ENCODE measurements at places on chromosomes 11 and 22.

DNA sequence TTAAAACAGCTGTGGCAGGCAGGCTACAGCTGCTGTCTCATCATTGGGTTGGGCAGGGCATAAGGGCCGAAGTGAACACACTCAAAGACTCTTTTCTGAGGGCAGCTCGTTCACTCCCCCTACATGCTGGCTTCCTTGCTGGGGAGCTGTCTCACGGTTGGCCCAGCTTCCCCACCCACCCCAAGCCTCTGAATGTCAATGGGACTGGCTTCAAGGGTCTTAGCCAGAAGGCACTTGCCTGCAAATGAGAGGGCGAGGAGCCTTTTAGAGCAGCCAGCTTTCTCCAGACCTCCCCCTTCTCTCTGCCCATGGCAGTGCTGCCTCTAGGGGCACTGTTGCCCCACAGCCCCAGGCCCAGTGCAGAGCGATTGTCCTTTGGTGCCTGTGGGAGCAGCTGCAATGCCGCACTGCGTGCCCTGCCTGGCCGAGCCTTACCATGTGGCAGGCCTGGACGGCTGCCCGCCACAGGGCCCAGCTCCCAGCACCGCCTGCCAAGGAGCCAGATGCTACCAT lies 94.7 kb upstream of the RASSF10 start:
- DNase-seq, result peak; percentile 88

GRCh38 chr11:7651140-7651551 lies 22.2 kb downstream of the CYB5R2 start:
- no peak for DNase-seq

GRCh38 chr11:41018224-41018623 lies 441.2 kb downstream of the LRRC4C start:
- no peak for DNase-seq

DNA sequence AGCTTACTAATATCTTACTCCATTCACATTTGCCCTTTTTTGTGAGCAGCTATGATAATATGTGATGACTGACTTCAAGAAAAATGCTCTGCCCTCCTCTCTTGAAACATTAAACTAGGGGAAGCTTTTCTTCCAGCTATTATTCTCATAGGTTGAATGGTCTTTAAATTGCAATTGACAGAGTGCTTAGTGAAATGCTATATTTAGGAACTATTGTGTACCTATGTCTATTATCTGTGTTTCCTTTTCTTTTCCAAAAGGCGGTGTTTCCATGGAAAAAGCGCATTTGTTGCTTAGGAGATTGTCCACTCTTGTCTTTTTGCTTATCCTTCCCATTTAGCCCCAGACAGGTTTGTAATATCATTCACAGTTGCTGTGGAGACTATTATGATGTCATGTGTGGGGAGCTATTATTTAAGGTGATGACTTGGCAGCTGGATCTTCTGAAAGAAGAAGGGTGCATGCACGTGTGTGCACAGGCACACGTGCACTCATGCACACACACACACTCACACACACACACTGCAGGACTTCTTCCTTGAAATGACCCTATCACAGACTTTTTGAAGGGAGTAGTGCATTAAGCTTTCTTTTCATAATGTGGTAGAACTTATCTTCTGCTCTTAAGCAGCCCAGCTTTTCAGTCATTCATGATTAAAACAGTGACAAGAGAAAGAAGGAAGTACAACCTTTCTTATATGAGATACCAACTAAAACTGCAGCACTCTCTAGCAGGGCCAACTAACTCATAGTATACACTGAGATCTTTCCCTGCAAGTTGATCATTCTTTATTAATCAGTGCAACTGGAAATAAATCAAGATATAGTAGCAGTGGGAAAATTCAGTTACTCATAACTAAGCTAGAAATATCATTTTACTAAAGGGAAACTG lies 340.8 kb upstream of the MTNR1B start:
- DNase-seq, result no peak

DNA sequence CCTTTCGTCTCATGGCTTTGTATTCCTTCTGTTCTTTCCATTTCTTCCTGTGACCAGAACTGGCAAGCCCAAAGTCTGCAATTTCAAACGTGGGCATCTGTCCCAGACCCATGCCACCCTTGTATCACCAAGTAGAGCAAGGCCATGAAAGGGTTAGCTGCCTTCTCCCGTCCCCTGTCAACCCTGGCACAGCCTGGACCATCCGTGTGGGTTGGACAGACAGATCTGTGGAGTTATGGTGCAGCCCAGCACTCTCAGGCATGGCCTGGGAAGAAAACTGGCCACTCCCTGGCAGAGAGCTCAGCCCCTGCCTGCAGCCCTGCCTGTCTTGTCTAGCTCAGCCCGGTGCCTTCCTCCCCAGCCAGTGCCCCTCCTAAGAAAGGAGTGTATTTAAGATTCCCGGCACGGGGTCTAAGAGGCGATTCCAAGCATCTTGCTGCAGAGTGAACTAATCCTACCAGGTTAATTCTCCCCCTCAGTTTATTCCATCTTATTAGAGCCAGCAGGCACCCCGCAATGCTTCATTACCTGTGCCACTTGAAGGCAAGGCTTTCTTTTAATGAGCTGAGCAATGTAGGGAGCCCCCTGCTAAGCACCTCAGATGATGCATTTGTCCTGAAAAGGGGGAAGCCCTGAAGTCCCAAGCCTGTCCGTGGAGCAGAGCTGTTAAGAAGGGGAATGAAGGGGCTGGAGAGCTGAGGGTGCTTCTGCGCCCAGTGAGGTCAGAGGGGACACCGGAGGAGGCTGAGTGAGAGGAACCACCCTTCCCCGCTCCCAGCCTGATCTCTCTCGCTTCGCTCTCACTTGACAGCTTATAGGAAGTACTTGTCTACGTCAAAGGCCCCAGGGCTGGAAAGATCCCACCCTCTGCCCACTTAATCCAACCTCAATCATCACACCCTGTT lies 130.6 kb downstream of the SPATA19 start:
- no peak for DNase-seq

- peak; percentile 92 for DNase-seq
Observed at GRCh38 chr11:64729851-64730382, 6.9 kb upstream of the NRXN2 start.

DNA sequence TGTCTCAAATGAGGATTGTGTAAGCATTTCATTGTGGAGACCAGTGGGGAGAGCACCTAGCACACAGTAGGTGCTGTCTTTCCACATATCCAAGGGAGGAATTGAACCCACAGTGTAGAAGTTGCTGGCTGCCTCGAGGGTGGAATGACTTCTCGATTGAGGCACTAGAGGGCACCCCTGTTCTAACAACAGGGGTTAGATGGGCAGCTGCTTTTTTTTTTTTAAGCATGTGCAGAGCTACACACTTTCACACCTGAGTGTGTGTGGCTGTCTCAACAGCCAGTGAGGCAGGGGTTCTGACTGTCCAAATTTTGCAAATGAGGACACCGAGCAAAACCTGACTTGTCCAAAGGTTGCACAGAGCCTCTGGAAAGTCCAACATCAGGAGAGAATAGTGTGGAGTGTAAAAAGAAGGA lies 118.2 kb upstream of the CRYBB3 start:
- DNase-seq, result peak; percentile 68

GRCh38 chr22:44926124-44926475 lies 83.7 kb downstream of the PHF21B start:
- DNase-seq, result no peak

DNA sequence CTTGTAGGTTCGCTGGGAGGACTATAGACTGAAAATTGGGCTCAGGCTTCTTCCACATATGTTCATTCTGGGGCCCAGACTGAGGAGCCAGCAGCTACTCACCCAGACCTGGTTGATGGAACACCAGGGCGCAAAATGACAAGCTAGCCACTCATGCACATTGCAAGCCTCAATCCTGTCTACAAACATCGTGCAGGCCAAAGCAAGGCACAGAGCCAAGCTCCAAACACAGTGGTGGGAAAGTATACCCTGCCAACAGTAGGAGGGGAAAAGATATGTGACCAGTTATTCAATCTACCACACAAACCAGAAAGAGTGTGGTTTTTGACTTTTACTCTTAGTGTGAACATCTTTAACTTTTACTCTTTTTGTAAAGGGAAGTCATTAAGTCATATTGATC lies 660.5 kb downstream of the NTM start:
- DNase-seq, result no peak

- no peak for DNase-seq
Observed at GRCh38 chr11:120086651-120087050, 51.3 kb downstream of the TRIM29 start.

DNA sequence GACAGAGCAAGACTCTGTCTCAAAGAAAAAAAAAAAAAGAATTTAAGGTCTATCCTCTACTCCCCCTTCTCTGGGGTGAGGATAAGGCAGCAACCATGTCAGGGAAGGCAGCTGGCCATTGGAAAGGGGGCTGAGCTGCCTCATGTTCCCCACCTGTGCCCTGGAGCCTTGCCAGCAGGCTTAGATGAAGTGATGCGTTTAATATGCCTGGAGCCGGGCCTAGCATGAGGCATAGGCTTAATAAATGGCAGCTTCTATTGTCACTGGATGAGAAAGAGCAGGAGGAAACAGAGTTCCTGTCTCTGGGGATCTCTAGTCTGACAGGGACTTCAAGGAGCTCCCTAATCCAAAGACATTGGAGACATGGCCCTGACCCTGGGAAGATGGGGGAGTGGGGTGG lies 3.2 kb upstream of the KCNE3 start:
- DNase-seq, result no peak

- no peak for DNase-seq
Observed at GRCh38 chr11:79400206-79400605, 40.6 kb downstream of the TENM4 start.

DNA sequence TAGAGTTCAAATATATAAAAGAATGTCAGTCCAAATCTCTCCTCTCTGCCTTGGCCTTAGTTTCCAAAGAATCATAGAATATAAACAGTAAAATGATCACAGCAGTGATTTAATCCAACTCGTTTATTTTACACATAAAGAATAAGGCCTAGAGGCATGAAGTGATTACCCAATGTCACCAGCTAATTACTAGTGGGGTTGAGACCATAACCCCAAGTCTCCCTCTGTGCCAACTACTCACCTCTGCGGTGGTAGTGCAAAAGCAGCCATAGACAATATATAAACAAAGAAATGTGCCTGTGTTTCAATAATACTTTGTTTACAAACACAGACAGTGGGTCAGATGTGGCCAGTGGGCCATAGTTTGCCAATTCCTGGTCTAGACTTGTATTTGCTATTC lies 96.6 kb upstream of the FAT3 start:
- no peak for DNase-seq

GRCh38 chr11:114079511-114080065 lies 20.1 kb downstream of the ZBTB16 start:
- DNase-seq, result no peak

DNA sequence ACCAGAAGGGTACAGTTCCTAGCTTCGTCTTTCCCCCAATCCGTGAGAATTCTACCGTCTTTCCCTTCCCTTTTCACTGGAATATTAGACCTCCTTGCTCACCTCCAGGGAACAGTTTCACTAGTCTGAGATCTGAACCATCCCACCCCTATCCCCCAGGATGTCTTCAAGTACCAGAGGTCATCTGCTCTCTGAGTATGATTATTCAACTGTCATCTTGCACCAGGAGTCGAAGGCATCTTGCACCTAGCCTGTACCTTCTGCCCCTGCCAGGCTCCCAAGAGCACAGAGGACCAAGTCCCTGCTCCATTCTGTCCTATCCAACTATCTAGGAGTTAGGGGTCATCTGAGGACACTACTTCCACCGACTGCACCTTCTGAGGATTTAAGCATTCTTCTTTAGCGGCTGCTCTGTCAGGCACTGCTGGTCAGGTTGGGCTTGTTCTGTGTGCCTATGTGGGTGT lies 804 bp downstream of the ACER3 start:
- DNase-seq, result no peak

DNA sequence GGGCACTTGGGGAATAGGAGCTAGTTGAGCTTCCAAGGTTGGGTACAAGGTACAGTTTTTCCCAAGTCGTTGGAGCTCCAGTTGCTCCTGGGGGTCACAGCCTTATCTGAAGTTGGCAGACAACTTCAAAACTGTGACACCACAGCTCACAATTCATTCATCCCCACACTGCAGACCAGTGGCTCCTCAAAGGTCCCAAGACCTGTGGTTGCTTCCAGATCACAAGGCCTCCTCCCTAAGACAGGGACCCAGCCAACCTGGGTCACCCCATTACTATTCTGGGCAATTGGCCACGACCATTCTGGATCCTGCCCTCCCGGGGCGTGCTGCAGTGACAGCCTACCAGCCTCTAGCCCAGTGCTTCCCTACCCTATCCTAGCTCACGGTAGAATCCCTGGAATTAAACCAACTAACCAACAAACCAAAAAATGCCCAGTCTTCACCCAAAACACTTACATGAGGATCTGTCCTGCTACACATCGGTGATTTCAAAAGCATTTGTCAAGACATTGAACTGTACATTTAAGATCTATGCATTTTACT lies 862 bp upstream of the PDXP start:
- DNase-seq, result no peak

DNA sequence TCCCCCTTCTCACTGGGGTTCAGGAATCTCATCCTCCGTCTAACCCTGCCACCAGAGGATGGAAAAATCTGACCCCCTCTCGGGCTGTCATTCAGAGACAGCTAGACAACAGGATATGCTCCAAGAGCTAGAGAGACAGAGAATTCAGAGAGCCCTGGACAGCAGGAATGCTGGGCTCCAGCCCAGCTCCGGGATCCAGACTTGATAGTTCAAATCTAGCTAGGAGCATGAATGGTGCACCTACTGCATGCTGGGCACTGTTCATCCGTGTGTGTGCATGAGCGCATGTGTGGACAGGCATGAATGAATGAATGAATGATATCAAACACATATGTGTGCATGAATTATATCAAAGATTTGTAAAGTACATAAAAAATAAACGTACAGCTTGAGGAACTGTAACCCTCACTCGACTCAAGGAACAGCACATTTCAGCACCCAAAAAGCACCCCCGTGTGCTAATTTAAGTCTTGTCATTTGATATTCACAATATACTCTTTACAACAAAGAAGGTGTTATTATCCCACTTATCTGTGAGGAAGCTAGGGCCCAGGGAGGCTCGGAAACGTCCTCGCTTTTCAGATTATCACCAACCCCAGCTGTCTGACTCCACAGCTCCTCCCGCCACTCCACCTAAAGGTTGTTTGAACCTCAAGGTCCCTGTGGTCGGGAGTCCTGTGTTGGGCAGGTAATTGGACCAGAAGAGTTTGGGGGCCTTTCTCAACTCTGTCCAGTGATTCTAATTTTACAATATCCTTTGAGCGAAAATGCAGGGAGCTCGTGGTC lies 640 bp upstream of the VSIG10L2 start:
- DNase-seq, result no peak

DNA sequence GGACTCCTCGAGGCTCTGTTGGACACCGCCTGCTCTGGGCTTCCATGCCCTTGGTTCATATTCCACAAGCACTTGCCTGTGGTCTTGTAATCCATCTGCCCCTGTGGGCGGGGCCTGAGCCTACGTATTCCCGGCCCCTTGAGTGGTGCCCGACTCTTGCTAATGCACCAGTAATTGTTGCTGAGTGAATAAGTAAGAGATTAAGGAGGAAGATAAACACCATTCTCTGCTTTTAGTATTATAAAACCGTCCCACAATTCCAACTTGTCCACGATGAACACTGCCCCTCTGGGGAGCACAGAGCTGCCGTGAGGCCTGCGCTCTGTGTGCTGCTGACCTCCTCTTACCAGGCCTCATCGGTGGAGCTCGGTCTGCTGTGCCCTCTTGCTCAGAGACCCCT lies 50.3 kb downstream of the MICAL2 start:
- no peak for DNase-seq

Data from WTC11 (cell line).